Epithelial cell of proximal tubule (primary cell): ENCODE measurements at places on chromosomes 4 and X. TPM values are rescaled to one million over a fixed set of nuclear protein-coding genes. Genes with fewer than 3 reads are reported as not detected.

CABS1 gene
- not detected in 2 replicates for total RNA-seq

POU3F4 gene
- total RNA-seq: under 0.01 TPM in 1 of 2 replicates, not detected in the other

SPIN2A gene
- total RNA-seq: 0.14 TPM in 1 of 2 replicates, not detected in the other

- no peak for DNase-seq
Measured at GRCh38 chrX:71195964-71196649, 26.9 kb upstream of the GJB1 start.

DNA sequence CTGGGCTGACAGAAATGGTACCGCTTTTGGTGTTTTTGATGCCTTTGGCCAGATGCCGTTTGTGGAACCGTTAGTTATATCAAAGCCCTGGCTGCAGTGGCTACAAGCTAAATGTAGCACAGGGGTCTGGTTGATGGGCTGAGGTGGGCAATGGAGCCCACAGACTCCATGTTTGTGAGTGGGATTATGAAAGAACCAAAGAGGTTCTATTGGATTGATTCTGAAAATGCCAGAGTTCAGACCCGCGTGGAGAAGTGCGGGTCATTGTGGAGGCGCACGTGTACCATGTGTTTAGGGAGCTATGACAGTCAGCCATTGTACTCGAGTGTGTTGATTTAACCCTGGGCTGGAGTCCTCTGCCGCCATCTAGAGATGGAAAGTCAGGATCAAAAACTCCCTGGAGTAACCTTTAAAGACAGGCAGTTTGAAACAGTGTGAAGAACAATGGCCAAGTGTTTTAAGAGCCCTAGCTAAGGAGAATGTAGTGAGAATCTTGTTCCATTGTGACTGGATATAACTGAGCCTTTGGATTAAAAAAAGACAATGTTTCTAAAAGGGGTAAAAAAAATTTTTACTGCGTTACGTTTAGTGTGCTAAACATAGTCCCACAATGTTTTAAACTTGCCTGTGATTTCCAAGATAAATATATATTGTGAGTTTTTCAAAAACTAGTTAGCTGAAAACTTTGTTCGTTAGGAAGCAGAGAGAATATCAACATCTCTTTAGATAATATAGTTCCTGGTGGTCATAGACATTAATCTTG lies 12.7 kb downstream of the ART3 start:
- peak; percentile 20 for DNase-seq

- no peak for DNase-seq
Measured at GRCh38 chr4:17197070-17197469, 298.6 kb upstream of the LDB2 start.

DNA sequence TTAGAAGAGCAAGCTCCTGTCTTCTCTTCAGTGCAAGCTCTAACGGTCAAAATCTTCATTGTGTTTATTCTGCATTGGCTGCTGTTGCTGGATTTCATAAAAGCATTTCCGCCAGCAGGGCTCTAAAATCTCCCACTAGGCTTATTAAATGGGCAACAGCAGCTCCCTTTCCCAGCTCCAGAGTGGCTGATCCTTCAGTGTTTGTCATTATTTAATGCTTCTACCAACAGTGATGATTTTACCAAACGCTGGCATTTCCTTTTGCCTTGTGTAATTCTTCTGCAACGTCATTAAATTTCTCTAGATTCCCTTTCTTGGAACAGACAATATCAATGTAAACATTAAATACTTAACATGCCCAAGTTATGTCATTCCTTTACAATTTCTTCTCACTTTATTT lies 20.1 kb downstream of the SLC7A11 start:
- DNase-seq: no peak
